ENCODE measurements at places on chromosomes 1 and 21. TPM values are rescaled to one million over a fixed set of nuclear protein-coding genes. Genes with fewer than 3 reads are reported as not detected.

DNA sequence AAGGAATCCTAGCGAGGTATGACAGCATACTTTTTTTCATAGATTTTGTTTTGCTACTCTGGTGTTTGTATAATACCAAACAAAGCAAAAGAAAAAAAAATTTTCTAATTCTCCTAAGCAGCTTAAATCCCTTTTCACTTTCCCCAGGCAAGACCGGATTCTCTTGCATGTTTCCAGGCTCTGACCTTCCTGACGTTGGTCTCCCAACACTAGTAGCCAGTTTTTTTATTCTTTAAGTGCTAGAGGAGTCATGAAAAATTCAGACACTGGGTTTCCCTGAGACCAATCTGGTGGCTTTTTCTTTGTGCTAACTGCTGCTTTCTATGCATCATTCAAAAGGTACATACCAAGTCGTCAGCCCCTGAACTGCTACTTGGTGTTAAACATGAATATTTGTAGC lies 111.4 kb downstream of the ZNF326 start:
- no peak overlapping the region for H3K4me3 ChIP-seq
- H3K27ac ChIP-seq: no peak overlapping the region
- no peaks in the 10 kb centered on the region for H3K36me3 ChIP-seq
- no peaks in the 10 kb centered on the region for H3K4me1 ChIP-seq

S100A1 gene
- total RNA-seq: not detected

- no peak overlapping the region for H3K4me3 ChIP-seq
- H3K27me3 ChIP-seq: peaks cover 5% of the 10 kb centered on the region
- no peaks in the 10 kb centered on the region for H3K36me3 ChIP-seq
- no peak for DNase-seq
- H3K4me1 ChIP-seq: peaks cover 2% of the 10 kb centered on the region
These were observed 12.0 kb downstream of the PPFIA4 start for GRCh38 chr1:203038217-203038741.

GRCh38 chr21:41500931-41501381 lies 7.0 kb downstream of the TMPRSS2 start:
- no peak overlapping the region for H3K27ac ChIP-seq
- H3K4me3 ChIP-seq: no peak overlapping the region
- H3K27me3 ChIP-seq: peaks cover 19% of the 10 kb centered on the region
- no peaks in the 10 kb centered on the region for H3K4me1 ChIP-seq
- no peaks in the 10 kb centered on the region for H3K36me3 ChIP-seq
- no peak for DNase-seq

GRCh38 chr1:55069280-55069679 lies 29.9 kb downstream of the PCSK9 start:
- peaks cover 55% of the 10 kb centered on the region for H3K36me3 ChIP-seq
- H3K4me1 ChIP-seq: peaks cover 18% of the 10 kb centered on the region
- peak overlapping the region; percentile 22 for H3K27ac ChIP-seq
- H3K27me3 ChIP-seq: no peaks in the 10 kb centered on the region
- no peak overlapping the region for H3K4me3 ChIP-seq

DNA sequence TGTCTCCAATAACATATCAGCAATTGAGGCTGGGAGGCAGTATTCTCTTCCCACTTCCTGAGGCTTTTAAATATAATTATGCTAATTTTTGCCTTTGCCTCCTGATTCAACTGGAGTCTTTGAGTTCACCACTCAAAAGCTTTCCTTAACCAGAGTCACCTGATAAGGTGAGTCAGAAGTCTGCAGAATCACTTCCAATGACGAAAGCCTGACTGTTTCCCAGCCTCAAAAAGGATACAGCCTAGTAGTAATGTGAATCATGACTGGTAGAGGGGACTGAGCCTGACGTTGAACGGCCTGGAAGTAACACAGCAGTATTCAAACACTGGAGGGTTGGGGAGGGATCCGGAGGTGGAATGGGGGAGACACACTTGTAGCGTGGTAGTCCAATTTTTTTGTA lies 10.4 kb upstream of the MRPL9 start:
- H3K4me1 ChIP-seq: no peaks in the 10 kb centered on the region
- no peak overlapping the region for H3K4me3 ChIP-seq
- H3K27ac ChIP-seq: no peak overlapping the region

- DNase-seq: no peak
- no peaks in the 10 kb centered on the region for H3K27me3 ChIP-seq
- no peak overlapping the region for H3K4me3 ChIP-seq
- H3K27ac ChIP-seq: peak overlapping the region; percentile 67
These were observed 59.0 kb downstream of the SLC35A3 start for GRCh38 chr1:100028765-100029164.

DNA sequence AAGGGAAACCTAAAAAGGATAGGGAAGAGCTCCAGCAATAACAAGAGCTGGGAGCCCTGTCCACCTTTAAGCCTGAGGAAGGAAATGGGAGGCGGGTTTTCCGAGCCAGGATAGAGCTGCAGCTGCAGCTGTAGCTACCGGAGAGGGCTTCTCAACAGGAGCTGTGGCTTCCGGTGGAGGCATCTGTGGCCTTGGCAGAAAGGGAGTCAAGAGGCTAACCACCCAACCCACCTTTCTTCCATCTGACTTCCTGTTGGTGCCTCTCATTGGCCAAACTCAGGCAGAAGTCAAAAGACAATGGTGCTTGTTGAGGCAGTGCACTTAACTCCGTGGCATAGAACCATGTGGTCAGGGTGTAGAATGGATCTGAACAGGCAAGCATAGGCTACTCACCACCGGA lies 313.1 kb upstream of the DAB1 start:
- no peak overlapping the region for H3K4me3 ChIP-seq
- H3K27ac ChIP-seq: no peak overlapping the region
- no peak for DNase-seq
- no peaks in the 10 kb centered on the region for H3K4me1 ChIP-seq
- H3K36me3 ChIP-seq: no peaks in the 10 kb centered on the region
- no peaks in the 10 kb centered on the region for H3K27me3 ChIP-seq

GSTM5 gene
- 0.06 TPM for total RNA-seq

DNA sequence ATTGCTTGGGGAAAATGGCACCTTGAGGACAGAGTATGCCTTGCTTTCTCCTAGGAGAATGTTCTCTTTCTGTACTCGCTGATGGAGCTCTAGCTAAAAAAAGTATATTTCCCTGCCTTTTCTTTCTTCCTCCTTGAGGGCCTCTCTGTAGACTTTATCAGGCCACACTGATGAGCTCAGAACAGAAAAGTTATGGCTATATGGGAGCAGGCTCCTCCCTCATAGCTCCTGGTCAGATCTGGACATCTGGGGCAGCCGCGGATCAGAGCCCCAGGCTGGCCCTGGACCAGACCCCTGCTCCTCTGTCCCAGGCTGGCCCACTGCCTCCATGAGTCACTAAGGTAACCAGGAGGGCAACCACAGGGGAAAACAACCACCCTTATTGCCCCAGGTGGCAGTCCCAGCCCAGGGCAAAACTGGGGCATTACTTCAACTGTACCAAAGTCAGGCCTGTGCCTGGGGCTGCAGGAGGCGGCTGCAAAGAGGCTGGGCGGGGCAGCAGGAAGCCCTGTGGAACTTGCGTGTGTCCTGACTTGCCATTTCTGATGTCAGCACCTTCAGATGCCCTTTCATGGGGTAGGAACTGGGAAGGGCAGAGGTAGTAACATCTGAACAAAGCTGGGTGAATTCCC lies 26.3 kb upstream of the ZNF648 start:
- H3K4me3 ChIP-seq: no peak overlapping the region
- H3K27me3 ChIP-seq: no peaks in the 10 kb centered on the region
- DNase-seq: no peak
- H3K4me1 ChIP-seq: peaks cover 19% of the 10 kb centered on the region

- H3K36me3 ChIP-seq: no peaks in the 10 kb centered on the region
- no peak overlapping the region for H3K27ac ChIP-seq
- peak; percentile 26 for DNase-seq
- peaks cover 2% of the 10 kb centered on the region for H3K4me1 ChIP-seq
- H3K27me3 ChIP-seq: peaks cover 57% of the 10 kb centered on the region
- H3K4me3 ChIP-seq: peak overlapping the region; percentile 47
These were observed 697 bp downstream of the PRDM16 start for GRCh38 chr1:3069491-3070308.

- H3K27ac ChIP-seq: no peak overlapping the region
- DNase-seq: no peak
- H3K36me3 ChIP-seq: peaks cover 38% of the 10 kb centered on the region
- H3K4me1 ChIP-seq: peaks cover 37% of the 10 kb centered on the region
- H3K4me3 ChIP-seq: no peak overlapping the region
- H3K27me3 ChIP-seq: no peaks in the 10 kb centered on the region
These were observed 34.1 kb downstream of the TRIT1 start for GRCh38 chr1:39849203-39849602.

DONSON gene
- 38.7 TPM for total RNA-seq

CELF3 gene
- not detected for total RNA-seq

GRCh38 chr1:74714429-74715235 lies 18.2 kb downstream of the CRYZ start:
- H3K27me3 ChIP-seq: no peaks in the 10 kb centered on the region
- DNase-seq: no peak
- peaks cover 11% of the 10 kb centered on the region for H3K36me3 ChIP-seq
- no peak overlapping the region for H3K4me3 ChIP-seq
- no peaks in the 10 kb centered on the region for H3K4me1 ChIP-seq
- H3K27ac ChIP-seq: no peak overlapping the region

DNA sequence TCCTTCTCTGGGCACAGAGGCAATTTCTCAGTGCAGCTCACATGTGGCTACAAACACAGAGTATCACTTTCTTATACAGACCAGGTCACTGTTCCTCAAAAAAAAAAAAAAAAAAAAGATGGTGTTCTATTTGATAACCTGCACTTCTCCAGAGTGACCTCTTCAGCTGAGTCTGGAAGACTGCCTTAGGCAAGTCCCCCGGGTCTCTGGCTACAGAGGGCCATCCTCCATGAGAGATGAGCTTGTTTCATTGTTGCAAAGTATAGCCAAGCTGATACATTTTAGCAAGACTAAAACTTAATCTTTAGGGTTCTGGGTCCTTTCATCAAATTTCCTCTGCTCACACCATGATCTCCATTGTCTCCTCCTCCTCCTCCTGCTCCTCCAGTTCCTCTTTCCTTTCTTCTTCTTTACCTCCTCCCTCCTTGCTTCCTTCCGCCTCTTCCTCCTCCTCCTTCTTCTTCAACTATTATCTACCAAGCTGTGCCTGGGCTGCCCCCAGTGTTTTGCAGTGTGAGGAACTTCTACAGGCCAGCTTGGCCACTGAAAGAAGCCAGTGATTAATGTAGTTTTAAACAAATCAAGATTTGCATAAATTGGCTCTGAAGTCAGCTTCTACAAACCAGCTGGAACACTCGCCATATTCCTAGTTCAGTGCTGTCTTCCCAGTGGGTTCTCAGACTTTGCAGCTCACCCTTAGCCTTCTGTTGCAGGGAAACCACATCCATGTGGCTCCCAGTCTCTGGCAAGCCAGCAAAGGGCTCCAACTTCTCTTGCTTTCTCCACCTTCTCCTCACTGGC lies 139.4 kb downstream of the RUNX1 start:
- no peak for DNase-seq
- H3K36me3 ChIP-seq: peaks cover 4% of the 10 kb centered on the region
- no peak overlapping the region for H3K27ac ChIP-seq
- no peaks in the 10 kb centered on the region for H3K27me3 ChIP-seq

DNA sequence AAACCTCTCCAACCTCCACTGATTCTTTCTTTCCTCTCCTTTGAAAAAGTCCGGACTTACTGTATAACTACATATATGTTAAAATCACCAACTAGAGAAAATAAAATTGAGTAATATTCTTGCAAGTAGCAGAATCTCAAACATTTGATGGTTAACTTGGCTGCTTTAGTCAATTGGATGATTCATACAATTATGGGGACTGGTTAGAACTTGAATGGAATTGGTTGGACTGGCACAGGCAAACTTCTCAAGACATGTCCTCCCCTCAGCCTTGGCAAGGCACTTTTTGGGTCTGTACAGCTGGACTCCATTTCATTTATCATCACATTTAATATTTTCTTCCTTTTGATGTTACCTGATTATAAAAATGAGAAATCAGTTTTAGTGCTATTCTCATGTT lies 6.5 kb downstream of the WLS start:
- peaks cover 31% of the 10 kb centered on the region for H3K27me3 ChIP-seq
- no peak overlapping the region for H3K4me3 ChIP-seq
- no peak overlapping the region for H3K27ac ChIP-seq
- peaks cover 2% of the 10 kb centered on the region for H3K4me1 ChIP-seq
- H3K36me3 ChIP-seq: no peaks in the 10 kb centered on the region

DNA sequence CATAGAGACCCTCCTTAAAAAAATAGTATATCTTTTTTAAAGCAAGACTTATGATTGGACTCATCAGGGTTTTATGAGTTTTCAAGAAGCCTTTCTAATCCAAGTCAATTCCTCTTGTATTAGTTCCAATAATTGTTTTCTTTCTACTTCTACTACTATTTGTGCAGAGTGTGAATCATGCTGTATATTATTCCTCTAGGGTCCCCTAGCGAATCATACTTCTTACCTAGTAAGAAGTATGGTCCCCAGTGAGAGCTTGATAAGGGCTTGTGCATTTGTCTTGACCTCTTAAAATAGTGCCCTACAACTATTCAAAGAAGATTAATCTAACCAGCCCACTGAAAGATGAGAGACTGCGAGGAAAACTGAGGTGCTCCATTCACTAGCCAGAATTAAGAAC lies 715.7 kb upstream of the ZP4 start:
- no peak overlapping the region for H3K27ac ChIP-seq
- H3K4me3 ChIP-seq: no peak overlapping the region
- no peaks in the 10 kb centered on the region for H3K4me1 ChIP-seq
- DNase-seq: no peak
- H3K36me3 ChIP-seq: no peaks in the 10 kb centered on the region
- H3K27me3 ChIP-seq: no peaks in the 10 kb centered on the region

OPTC gene
- total RNA-seq: not detected

SESN2 gene
- total RNA-seq: 35.4 TPM

DNA sequence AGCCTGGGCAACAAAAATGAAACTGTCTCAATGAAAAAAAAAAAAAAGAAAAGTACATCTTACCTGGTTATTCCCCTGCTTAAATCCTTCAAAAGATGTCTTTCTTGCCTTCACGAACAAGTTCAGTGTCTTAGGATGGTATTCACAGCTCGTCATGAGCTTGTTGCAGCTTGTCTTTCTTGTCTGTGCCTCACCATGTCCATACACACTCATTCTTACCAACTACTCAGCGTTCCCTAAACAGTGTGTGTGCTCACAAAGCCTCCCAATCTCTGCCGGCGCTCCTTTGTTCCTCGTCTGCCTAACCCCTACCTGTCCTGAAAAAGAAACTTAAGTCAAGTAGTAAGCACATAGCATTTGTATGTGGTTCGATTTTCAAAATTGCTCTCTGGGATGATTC lies 31.1 kb downstream of the UBE4B start:
- H3K4me1 ChIP-seq: peaks cover 14% of the 10 kb centered on the region
- no peak for DNase-seq
- no peaks in the 10 kb centered on the region for H3K27me3 ChIP-seq
- H3K27ac ChIP-seq: no peak overlapping the region

B3GALT5 gene
- not detected for total RNA-seq

KCNE2 gene
- not detected for total RNA-seq

DNA sequence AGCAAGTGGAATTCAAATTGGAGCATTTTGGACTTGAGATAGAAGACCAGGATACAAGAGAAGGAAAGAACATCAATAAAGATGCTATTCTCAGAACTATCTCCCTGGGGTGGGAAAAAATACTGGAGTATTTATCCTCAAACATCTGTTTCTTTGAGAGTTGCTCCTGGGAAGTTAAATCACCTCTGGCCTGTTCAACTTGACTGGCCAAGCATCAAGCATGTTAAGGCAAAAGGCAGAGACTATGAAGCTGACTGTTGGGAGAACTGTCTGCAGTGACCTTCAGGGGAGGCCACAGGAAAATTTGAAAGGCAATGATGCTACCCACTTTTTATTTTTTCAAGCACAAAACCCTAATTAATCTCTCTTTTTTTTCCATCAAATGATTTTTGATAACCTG lies 239.0 kb downstream of the NTNG1 start:
- no peak overlapping the region for H3K4me3 ChIP-seq
- no peak for DNase-seq

OR10R2 gene
- not detected for total RNA-seq
